ENCODE measurements at places on chromosomes 5 and 9.

GRCh38 chr9:105286098-105286497 lies 41.6 kb downstream of the SLC44A1 start:
- DNase-seq: no peak

- no peak for DNase-seq
Observed at GRCh38 chr5:179288101-179288808, 57.0 kb downstream of the ADAMTS2 start.

DNA sequence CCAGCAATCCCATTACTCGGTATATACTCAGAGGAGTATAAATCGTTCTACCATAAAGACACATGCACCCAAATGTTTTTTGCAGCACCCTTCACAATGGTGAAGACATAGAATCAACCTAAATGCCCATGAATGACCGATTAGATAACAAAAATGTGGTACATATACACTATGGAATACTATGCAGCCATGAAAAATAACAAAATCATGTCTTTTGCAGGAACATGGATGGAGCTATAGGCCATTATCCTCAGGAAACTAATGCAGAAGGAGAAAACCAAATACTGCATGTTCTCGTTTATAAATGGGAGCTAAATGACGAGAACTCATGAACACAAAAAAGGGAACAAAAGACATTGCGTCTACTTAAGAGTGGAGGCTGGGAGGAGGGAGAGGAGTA lies 114.5 kb downstream of the HTR4 start:
- no peak for DNase-seq

DNA sequence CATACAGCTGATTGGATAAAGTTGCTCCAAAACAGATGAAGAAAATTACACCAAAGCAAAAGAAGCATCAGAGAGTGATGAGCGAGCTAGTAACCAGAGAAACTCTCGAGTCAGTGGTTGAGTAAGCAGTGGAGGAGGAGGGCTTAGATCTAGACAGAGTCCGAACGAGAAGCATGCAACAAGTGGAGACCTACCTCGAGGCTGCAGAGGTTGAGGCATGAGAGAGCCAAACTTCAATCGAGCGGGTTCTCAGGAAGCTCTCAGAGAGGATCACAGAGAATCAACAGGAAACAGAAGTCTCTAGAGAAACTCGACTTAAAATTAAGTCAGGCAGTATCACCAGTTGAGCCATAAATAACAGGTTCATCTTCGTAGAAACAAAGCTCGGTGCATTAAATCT lies 6.1 kb downstream of the RUSC2 start:
- no peak for DNase-seq

DNA sequence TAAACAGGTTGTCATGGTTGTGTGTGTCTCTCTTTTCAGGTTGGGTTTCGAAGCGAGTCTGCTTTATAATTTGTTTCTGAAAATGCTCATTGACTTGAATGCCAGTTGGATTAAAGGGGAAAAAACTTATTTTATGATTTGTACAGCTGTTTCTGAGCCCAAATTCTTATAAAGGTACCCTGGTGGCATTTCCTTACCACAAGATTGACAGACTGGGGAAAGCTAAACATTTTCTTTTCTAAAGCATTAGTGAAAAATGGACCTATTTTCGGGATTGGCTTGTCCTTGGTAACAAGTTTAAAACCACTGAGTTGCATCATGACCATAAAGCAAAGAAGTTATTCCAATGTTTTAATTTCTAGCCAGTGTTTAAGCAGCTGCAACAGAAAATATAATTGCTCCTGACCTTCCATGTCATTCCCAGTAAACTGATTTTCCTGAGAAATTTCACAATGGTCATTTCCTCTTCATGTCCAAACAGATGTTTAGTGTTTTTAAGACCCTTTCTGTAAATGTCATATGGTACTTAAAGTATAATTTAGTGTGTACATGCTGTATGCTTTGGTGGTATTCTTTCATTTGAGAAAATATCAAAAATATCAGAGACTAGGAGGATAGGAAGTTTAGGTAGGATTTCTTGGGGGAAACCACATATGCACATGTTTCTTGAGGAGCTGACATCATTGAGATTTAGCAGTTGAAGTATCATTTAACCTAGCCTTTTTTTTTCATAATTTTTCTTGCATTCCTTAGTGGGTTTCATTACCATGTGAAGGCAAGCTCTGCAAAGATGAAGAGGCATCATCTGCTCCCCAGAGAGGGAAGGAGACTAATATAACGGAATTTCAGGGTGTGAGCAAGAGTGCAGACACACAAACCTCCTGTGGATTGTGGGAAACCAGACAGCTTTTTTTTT lies 667.1 kb upstream of the RGMB start:
- DNase-seq: no peak

DNA sequence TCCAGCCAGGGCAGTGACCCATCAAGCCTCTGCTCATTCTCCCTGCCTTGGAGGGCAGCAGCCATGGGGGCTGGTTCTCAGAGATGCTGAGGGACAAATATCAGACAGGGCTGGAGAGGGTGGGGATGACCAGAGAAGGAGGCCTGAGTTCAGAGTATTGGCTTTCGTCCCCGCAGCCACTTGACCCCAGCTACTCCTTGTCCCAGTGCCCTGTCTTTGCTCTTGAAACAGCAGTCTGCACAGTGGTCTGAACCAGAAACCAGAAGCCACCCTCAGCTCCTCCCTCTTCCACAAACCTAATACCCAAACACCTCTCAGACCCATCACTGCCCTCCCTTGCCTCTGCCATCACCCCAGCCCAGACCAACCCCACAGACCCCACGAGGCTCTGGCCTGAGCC lies 36.3 kb upstream of the SMIM23 start:
- DNase-seq: no peak

GRCh38 chr5:40385544-40385943 lies 294.2 kb upstream of the PTGER4 start:
- DNase-seq: no peak

- no peak for DNase-seq
Observed at GRCh38 chr9:4904322-4905134, 80.5 kb upstream of the JAK2 start.

Measured in DMS79 (cell line).